Keratinocyte (primary cell): ENCODE measurements at places on chromosomes 4 and X.

DNA sequence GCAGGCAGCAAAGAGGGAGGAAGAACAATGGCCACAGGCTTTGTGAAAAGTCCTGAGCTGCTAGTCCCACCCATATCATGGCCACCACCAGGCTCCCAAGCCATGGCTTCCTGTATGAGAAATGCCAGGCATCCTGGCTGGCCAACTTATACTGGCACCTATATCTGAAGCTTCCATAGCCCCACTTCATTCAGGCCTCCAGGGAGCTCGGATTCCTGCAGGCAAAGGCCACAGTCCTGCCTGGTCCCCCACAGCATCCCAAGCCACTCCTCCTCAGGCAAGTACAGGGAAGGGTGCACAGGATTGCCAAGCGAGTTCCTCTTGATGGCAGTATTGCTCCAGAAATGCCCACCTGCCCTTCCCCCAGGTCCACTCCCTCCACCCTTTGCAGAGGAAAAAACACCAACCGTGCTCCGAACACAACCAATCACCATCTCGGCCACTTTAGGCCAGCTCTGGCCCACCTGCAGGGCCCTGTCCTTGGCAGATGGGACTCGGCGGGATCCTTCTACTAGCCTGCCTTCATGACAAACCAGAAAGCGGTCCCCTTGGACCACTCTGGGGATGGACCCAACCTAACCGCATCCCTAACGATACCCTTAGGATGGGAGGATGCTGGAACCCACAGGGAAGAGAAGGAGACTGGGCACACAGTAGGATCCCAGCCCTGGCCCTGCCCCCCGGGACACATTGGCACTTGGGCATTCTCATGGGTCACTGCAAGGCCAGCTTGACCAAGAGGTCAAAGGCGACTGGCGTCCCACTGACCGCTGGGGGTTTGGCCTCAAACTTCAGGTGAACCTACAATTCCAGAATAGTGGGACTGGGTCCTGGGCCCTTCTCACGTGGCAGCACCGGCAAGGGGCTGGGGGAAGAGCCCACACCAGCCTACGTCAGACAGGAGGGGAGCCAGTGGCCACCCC lies 220.4 kb upstream of the AGTR2 start:
- H3K4me3 ChIP-seq, result no peak overlapping the region
- H3K27ac ChIP-seq, result no peak overlapping the region
- peaks cover 9% of the 10 kb centered on the region for H3K27me3 ChIP-seq

DNA sequence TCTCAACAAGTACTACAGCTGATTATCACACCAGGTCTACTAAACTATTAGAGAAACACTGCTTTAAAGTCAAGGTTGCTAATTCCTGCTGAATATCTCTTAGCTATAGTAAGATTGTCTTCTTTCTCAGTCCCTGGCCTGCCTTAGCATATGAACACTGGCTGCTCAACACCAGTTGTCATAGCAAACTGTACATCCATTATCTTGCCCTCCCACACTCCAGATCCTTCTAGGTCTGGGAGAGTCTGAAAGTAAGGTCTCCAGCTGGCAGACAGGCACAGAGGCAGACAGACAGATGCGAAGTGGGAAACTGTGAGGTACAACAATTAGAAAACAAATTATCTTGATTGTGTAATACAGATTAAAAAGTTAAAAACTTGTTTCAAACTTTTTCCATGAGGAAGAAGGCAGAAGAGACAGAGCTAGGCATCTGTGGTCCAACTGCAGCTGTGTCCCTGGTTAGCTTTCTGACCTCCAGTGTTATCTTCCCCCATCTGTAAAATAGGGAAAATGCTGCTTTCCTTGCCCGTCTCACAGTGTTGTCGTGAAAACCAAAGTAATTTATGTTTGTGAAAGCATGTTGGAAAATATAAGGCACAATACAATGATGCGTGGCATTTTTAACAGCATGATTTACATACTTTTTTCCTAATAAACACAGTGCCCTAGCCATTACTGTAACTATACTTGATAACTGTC lies 133.8 kb downstream of the KLHL13 start:
- H3K27ac ChIP-seq, result no peak overlapping the region
- H3K4me1 ChIP-seq, result no peaks in the 10 kb centered on the region
- H3K4me3 ChIP-seq, result no peak overlapping the region
- H3K27me3 ChIP-seq, result no peaks in the 10 kb centered on the region

DNA sequence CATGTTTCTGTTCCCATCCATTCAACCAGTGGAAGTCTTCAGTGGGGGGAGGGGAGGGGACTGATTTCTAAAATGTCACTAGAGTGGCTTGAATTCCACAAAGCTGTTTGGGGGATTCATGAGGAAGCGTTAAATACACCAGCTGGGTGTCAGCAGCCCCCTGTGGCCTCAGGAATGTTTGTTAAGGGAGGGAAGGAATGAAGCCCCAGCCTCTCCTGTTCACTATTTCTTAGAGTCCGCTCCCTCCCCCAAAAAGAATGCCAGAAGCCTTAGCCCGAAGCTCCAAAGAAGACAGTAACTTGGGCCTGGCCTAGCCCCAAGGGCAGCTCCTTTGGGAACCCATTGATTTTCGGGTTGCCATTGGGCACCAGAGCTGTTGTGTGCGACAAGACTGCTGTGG lies 3.3 kb downstream of the SHROOM2 start:
- no peak overlapping the region for H3K4me3 ChIP-seq
- H3K27ac ChIP-seq, result no peak overlapping the region
- peaks cover 15% of the 10 kb centered on the region for H3K4me1 ChIP-seq
- H3K36me3 ChIP-seq, result no peaks in the 10 kb centered on the region

DNA sequence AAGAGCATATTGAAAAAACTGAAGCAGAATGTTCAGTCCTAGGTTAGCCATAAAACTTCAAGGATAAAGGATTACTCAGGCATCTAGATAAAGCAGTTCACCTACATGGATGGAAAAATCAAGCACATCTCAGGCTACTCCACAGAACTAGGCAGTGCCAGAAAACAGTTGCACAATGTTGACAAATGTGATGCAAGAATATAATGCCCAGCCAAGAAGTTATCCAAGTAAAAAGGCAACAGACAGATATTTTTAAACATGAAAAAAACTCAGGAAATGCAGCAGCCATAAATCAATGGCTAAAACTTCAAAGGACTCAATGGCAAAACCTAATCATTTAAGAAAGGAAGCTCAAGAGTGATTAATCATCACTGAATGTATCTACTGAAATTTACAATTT lies 456.0 kb upstream of the FAM241A start:
- no peak overlapping the region for H3K4me3 ChIP-seq
- H3K4me1 ChIP-seq, result no peaks in the 10 kb centered on the region
- H3K36me3 ChIP-seq, result no peaks in the 10 kb centered on the region
- no peak for DNase-seq
- H3K27ac ChIP-seq, result no peak overlapping the region

DNA sequence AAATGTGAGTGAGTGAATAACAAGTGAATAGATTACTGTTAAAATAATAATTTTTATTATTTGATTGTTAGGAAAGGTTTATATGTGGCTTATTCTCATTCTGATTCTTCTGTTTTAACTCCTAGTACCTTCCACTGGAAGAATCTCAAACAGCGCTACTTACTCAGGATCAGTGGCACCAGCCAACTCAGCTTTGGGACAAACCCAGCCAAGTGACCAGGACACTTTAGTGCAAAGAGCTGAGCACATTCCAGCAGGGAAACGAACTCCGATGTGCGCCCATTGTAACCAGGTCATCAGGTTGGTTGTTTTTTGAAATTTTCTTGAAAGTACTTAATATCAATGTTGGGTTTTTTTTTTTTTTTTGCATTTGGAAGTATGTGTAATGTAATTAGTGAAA lies 117.6 kb upstream of the BMPR1B start:
- peaks cover 11% of the 10 kb centered on the region for H3K36me3 ChIP-seq
- no peaks in the 10 kb centered on the region for H3K27me3 ChIP-seq

- peaks cover 9% of the 10 kb centered on the region for H3K4me1 ChIP-seq
- no peak for DNase-seq
- H3K4me3 ChIP-seq, result no peak overlapping the region
- no peaks in the 10 kb centered on the region for H3K36me3 ChIP-seq
- no peak overlapping the region for H3K27ac ChIP-seq
- H3K27me3 ChIP-seq, result no peaks in the 10 kb centered on the region
These were observed 74.8 kb upstream of the ENPP6 start for GRCh38 chr4:184292465-184292867.

- H3K36me3 ChIP-seq, result no peaks in the 10 kb centered on the region
- peaks cover 29% of the 10 kb centered on the region for H3K4me1 ChIP-seq
- H3K27ac ChIP-seq, result peak overlapping the region; percentile 72
- H3K4me3 ChIP-seq, result no peak overlapping the region
- H3K27me3 ChIP-seq, result no peaks in the 10 kb centered on the region
These were observed 69.3 kb downstream of the SH3RF1 start for GRCh38 chr4:169201222-169202144.

DNA sequence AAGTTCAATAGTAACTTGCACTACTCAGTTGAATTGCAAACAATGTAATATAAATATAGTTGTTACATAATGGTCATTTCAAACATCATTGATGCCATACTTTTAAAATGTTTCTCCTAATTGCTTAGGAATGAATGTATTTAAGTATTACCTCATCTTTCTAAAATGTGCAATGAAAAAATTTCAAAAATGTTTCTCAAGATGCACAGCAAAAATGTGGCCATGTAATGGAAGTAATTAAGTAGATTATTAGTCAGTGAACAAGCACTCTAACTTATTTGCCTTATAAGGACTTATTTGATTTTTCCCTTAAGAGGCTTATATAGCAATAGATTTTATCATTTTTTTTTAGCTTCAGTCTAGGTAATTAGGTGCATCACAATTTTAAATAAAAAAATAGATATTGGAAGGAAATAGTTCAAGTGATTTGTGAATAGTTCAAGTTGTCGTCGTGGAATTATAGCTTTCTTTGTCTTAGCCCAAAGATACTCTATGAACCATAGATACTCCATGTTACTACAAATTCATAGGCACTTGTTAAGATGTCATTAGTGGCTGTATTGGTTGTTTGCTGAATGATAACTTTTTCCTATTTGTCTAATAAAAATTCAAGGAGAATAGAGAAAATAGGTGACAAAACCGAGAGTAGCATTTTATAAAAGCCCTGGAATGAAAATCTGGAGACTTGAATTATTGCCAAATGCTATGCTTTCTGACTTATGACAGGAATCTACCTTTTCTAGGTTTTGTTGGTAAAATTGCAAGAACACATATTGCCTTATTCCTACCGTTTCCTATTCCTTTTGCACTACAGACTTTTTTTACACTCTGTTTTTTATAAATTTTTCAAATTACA lies 118.5 kb downstream of the TLL1 start:
- H3K27me3 ChIP-seq, result no peaks in the 10 kb centered on the region
- no peak overlapping the region for H3K27ac ChIP-seq
- no peak for DNase-seq
- H3K36me3 ChIP-seq, result no peaks in the 10 kb centered on the region
- no peak overlapping the region for H3K4me3 ChIP-seq

DNA sequence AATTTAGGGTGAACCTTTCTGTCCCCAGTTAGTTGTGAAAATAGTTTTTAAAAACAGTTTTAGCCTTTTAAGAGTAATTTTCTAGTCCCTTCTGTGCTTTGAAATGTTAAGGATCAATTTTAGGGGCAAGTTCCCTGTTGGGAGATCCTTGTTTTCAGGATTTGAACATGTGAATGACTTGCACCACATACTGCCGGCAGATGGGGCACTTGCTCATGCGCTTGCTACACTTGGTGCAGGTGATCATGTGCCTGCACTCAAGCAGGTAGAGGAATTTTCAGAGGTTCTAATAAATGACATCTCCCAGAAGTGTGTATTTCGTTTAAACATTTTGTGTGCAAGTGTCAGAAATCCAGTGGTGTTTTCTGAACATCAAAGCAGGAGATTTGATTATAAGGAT lies 195.9 kb downstream of the CHM start:
- no peak for DNase-seq
- no peaks in the 10 kb centered on the region for H3K27me3 ChIP-seq
- no peaks in the 10 kb centered on the region for H3K36me3 ChIP-seq
- H3K4me3 ChIP-seq, result no peak overlapping the region

DNA sequence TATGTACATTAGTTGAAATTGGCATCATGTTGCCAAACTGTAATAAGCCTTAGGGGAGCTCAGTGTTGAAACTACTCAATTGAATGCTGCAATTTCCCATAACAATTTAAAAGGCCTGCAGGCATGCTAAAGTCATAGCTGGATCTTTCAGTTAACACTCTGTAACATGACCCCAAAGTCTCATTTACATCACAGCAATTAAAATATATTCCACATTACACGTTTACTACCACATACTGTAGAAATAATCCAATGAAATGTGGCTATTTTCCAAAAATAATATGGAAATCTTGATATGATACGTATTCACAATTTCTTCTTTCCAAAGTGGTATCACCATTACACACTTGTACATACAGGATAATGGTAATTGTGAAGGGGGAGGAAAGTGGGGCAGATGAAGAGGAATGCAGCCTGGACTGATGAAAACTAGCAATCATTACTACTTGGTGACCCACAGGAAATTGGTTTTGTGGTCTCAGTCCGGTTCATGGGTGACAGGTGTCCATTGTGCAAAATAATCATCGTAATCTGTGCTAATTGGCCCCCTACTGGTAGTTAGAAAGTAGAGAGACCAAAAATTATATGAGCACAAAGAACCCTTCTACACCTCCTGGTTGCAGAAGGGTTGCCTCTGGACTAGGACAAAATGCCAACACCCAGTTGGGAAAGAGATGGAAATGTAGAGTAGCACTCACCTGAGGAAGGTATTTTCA lies 63.7 kb downstream of the TENM3 start:
- H3K36me3 ChIP-seq, result no peaks in the 10 kb centered on the region
- no peak overlapping the region for H3K4me3 ChIP-seq
- no peaks in the 10 kb centered on the region for H3K27me3 ChIP-seq
- DNase-seq, result peak; percentile 13
- peaks cover 24% of the 10 kb centered on the region for H3K4me1 ChIP-seq

- H3K27ac ChIP-seq, result no peak overlapping the region
- H3K4me3 ChIP-seq, result no peak overlapping the region
- peaks cover 6% of the 10 kb centered on the region for H3K4me1 ChIP-seq
- no peak for DNase-seq
- H3K36me3 ChIP-seq, result no peaks in the 10 kb centered on the region
These were observed 37.0 kb downstream of the NPY5R start for GRCh38 chr4:163380703-163381102.

DNA sequence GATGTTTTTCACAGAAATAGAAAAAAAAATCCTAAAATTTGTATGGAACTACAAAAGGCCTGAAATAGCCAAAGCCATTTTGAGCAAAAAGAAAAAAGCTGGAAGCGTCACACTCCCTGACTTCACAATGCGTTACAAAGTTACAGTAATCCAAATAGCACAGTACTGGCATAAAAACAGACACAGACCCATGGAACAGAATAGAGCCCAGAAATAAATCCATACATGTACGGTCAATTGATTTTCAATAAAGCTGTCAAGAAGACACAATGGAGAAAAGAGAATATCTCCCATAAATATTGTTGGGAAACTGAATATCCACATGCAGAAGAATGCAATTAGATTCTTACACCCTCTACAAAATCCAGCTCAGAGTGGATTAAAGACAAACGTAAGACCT lies 208.2 kb downstream of the AFAP1 start:
- no peak overlapping the region for H3K4me3 ChIP-seq
- H3K4me1 ChIP-seq, result no peaks in the 10 kb centered on the region
- no peak overlapping the region for H3K27ac ChIP-seq
- no peak for DNase-seq
- H3K36me3 ChIP-seq, result no peaks in the 10 kb centered on the region
- peaks cover 6% of the 10 kb centered on the region for H3K27me3 ChIP-seq

- no peak overlapping the region for H3K27ac ChIP-seq
- no peak overlapping the region for H3K4me3 ChIP-seq
- no peak for DNase-seq
- no peaks in the 10 kb centered on the region for H3K4me1 ChIP-seq
- no peaks in the 10 kb centered on the region for H3K36me3 ChIP-seq
These were observed 101.7 kb upstream of the SOD3 start for GRCh38 chr4:24693636-24694035.

GRCh38 chrX:72274526-72274925 lies 2.5 kb downstream of the RPS4X start:
- H3K27ac ChIP-seq, result peak overlapping the region; percentile 19
- H3K4me1 ChIP-seq, result peaks cover 64% of the 10 kb centered on the region
- DNase-seq, result no peak
- no peaks in the 10 kb centered on the region for H3K27me3 ChIP-seq
- H3K4me3 ChIP-seq, result peak overlapping the region; percentile 98
- H3K36me3 ChIP-seq, result peaks cover 56% of the 10 kb centered on the region
